ENCODE measurements at places on chromosomes 16 and 17. TPM values are rescaled to one million over a fixed set of nuclear protein-coding genes. Genes with fewer than 3 reads are reported as not detected.

PRAC2 gene
- total RNA-seq, result not detected

HOXB2 gene
- total RNA-seq, result 3.8 TPM

MAP2K6 gene
- total RNA-seq, result 0.15 TPM

ITGB4 gene
- 0.23 TPM for total RNA-seq

HEATR9 gene
- total RNA-seq, result not detected

FAM234A gene
- 25.9 TPM for total RNA-seq

ZPBP2 gene
- total RNA-seq, result not detected

RND2 gene
- 0.82 TPM for total RNA-seq
